ENCODE measurements at places on chromosomes 5 and 9. TPM values are rescaled to one million over a fixed set of nuclear protein-coding genes. Genes with fewer than 3 reads are reported as not detected.
A peak's percentile ranks its signal among the peaks of the same experiment; 100 is the strongest.

DNA sequence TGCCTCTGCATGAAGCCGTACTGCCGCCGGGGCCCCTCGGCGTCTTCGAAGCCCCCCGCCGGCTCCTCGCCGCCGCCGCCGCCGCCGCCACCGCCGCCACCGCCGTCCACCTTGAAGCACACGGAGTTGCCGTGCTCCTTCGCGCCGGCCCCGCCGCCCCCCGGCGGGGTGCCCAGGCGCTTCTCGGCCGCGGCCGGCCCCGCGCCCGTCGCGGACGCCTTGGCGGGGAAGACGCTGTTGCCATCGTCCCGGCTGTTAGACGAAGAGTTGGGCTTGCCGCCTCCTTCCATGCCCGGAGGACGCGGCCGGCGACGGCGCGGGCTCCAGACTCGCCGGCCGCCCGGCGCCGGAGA is 400 bp downstream of the HCN1 start:
- DNase-seq, result no peak

DNA sequence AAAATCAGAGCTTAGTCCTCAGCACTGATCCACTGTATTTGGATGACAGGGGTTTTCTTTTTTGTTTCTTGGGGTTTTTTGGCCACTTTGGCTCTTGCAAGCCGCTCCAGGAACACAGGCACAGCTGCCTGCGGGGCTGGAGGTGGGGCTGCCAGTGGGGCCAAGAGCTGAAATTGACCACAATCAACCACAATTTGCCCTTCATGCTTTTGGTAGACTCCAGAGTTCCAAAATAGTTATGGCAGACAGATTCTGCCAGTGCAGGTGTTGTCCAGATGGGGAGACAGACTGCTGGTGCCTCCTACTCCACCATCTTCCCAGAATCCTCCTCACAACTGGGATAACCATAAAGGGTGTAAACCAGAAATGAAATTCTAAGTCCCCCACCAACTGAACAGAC is 36.5 kb downstream of the PLEKHG4B start:
- DNase-seq, result no peak

- peak; percentile 96 for DNase-seq
These were observed 130.0 kb downstream of the LHFPL2 start for GRCh38 chr5:78518365-78519197.

GRCh38 chr5:33422191-33422590 is 18.6 kb upstream of the TARS1 start:
- DNase-seq, result peak; percentile 20

GRCh38 chr5:130234816-130235215 is 330.6 kb downstream of the CHSY3 start:
- DNase-seq, result no peak

GRCh38 chr9:135343837-135344522 is 135.6 kb upstream of the PPP1R26 start:
- peak; percentile 5 for DNase-seq

GRCh38 chr5:172505845-172506244 is 51.5 kb upstream of the SH3PXD2B start:
- no peak for DNase-seq

- DNase-seq, result no peak
These were observed 45.2 kb downstream of the PIP5K1B start for GRCh38 chr9:68750255-68750654.

DNA sequence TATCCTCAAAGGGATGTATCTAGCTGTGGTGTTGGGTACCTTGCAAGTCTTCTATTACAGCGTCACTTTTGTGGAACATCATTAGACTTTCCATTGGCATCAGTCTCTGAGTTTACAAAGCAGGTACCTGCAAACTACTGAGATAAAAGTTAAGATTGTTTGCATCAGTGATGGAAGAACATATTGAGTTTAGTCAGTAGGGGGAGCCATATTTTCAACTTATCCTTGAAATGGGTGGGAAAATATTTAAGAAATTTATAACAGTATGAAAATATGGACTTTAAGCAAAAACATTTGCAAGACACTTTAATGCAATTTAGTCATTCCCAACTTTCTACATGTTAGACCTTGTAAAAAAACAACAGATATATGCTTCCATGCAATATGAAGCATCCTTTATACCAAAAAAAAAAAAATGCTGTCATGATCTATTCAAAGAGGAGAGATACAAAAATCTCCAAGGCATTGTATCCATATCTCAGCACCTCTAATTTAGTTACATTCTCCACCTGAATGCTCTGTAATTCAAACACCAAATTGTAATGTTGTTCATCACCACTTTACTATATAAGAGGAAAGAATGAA is 98.6 kb upstream of the ADAMTS19 start:
- peak; percentile 3 for DNase-seq

- DNase-seq, result no peak
These were observed 87.9 kb upstream of the IFNK start for GRCh38 chr9:27436234-27436633.

- no peak for DNase-seq
These were observed 122.6 kb upstream of the KLF4 start for GRCh38 chr9:107612136-107612535.

GRCh38 chr9:84939774-84940173 is 270.2 kb downstream of the NTRK2 start:
- DNase-seq, result no peak

DNA sequence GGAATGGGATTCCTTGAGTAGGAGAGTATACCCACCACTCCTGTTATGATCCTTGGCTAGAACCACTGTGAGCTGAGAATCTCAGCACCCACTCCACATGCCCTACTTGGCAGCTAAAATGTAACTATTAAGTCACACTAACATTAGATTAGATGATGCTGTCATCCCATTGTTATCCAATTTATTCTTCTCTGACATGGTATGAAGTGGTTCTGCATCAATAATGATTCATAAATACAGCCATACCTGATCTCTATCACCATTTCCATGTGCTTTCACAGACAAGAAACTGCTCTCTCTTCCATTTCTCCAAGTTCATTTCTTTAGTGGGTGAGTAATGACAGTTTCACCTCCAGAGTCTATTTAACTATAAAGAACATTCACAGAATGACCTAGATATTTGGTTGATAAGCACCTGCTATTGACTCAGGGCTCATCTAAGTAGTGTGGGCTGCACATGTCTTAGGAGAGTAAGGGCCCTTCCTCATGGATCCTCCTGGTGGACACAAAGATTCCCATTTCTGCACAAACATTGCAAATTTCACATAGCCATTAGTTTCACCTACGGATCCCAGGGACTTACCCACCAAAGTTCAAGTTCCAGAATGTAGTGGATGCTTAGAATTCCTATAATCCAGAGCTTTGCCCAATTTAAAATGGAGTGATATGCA is 187.9 kb downstream of the EBF1 start:
- no peak for DNase-seq

DNA sequence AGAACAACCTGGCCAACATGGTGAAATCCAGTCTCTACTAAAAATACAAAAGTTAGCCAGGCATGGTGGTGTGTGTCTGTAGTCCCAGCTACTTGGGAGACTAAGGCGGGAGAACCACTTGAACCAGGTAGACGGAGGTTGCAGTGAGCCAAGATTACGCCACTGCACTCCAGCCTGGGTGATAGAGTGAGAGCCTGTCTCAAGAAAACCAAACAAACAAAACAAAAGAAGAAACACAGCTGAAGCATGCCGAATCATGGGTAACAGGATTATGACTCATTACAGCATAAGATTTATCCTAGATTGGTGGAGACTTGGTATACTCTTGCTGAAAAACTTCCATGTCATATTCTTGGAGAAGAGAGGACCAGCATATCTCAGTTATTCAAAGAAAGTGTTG is 236.7 kb upstream of the CCNH start:
- no peak for DNase-seq

SPATA31A3 gene
- not detected for polyA plus RNA-seq

TLX3 gene
- not detected for polyA plus RNA-seq

AIF1L gene
- 0.09 TPM for polyA plus RNA-seq

FPGS gene
- 75.7 TPM for polyA plus RNA-seq

TMEM232 gene
- not detected for polyA plus RNA-seq

KCNV2 gene
- polyA plus RNA-seq, result not detected

SHROOM1 gene
- 8.8 TPM for polyA plus RNA-seq
